NCI-H1694 treated with DMSO at 0.1 percent for 48 hours (cell line): ENCODE measurements at places on chromosomes 16 and 17.

- DNase-seq = no peak
Measured at GRCh38 chr16:89953671-89954406, 5.3 kb downstream of the DEF8 start.

DNA sequence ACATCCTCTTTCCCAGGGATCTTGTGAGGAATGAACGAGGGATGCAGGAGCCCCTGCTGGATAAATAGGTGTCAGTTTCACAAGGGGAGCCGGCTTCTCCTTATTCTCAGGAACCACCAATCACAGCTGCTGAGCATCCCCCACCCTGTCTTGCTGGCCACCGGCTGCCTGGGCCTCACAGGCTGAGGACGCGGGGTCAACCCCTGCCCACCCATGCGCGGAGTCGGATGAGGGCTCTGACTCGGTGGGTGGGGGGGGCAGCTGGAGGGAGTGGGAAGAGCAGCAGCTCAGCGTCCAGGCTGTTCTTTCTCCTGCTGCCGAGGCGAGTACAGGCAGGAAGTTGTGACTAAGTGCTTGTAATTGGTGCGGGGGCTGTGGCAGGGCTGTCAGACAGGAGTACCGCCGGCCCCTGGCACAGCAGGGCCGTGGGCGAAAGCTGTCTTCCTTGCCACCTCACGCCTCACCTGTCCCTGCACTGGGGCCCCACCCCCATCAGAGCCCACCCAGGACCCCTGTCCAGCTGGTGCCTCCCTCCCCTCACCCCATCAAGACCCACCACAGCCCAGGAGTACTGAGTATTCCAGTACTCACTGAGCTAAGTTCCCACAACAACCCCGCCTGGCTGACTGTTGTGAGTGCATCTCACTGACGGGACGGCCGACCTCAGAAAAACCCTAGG lies 11.0 kb upstream of the DPEP1 start:
- no peak for DNase-seq

GRCh38 chr17:33113276-33113990 lies 121.8 kb downstream of the SPACA3 start:
- DNase-seq = no peak

GRCh38 chr17:2204393-2204792 lies 99.2 kb downstream of the SMG6 start:
- no peak for DNase-seq

GRCh38 chr16:19907161-19907992 lies 22.7 kb upstream of the GPRC5B start:
- peak; percentile 38 for DNase-seq

DNA sequence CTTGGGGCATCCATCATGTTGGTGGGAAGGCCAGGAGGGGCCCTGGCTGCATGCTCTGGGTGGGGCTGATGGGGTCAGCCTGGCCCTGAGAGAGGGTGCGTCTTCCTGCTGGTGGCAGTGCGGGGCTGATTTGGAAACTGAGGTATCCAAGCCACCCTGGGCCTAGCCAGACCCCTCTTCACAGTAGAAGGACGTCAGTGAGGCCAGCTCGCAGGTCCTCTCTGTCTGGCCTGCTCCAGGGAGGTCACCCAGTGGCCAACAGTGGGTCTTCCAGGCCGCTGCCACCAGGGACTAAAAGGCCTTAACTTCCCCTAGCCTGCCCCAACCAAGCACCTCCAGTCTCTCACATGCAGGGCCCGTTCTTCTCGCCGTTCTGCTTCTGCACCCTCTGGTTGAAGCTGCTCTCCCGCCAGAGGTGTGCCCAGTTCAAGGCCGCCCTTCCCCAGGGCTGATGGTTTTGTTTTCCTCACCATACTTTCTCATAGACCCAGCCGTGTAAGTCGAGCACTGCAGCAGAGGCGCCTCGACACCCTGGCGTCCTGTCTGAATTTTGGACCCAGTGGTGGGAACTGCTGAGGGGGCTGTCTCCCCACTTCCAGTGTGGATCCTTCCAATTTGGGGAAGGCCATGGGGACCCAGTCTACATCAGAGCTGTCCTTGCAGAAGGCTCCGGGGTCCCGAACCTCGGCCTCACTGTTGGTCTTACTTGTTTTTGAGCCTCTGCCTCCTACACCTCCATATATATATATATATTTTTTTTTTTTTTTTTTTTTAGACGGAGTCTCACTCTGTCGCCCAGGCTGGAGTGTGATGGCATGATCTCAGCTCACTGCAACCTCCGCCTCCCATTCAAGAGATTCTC lies 42.9 kb upstream of the CDC42EP4 start:
- no peak for DNase-seq

GRCh38 chr17:21474815-21475214 lies 98.7 kb downstream of the KCNJ12 start:
- no peak for DNase-seq
